ENCODE measurements at places on chromosomes 11 and 22.

- DNase-seq, result no peak
Observed at GRCh38 chr11:130740819-130741218, 175.5 kb downstream of the SNX19 start.

GRCh38 chr22:32542677-32543357 is 68.2 kb downstream of the FBXO7 start:
- DNase-seq, result no peak

- no peak for DNase-seq
Observed at GRCh38 chr22:42596336-42596735, 18.3 kb downstream of the POLDIP3 start.

GRCh38 chr11:77833302-77833701 is 12.4 kb downstream of the AAMDC start:
- DNase-seq, result no peak

GRCh38 chr11:128052912-128053641 is 534.3 kb downstream of the ETS1 start:
- DNase-seq, result no peak

DNA sequence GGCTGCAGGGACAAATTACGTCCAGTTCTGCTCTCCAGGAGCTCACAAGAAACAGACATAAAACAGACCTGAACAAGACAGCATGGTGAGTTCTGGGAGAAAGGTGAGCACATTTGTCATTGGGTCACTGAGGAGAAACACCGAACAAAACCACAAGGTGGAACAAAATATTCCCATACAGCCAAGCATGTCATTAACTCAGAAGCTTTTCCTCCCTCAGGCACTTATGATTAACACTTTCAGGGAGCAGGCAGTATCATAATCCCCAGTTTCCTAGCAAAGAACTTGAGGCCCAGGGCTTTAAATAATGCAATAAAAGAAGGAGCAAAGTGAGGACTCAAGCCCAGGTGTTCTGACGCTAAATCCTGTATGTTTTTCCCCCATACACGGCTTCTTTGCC is 43.0 kb downstream of the P4HA3 start:
- DNase-seq, result no peak

- DNase-seq, result no peak
Observed at GRCh38 chr11:21427726-21428125, 758.3 kb downstream of the NELL1 start.

GRCh38 chr22:47210112-47210657 is 447.7 kb downstream of the TBC1D22A start:
- DNase-seq, result peak; percentile 14

GRCh38 chr11:5646139-5646538 is 21.3 kb downstream of the TRIM34 start:
- no peak for DNase-seq

GRCh38 chr11:45017329-45017728 is 66.6 kb upstream of the TP53I11 start:
- DNase-seq, result no peak

GRCh38 chr11:134332189-134332631 is 422 bp downstream of the GLB1L2 start:
- no peak for DNase-seq

- DNase-seq, result no peak
Observed at GRCh38 chr22:23386822-23387580, 193.1 kb downstream of the IGLL1 start.

DNA sequence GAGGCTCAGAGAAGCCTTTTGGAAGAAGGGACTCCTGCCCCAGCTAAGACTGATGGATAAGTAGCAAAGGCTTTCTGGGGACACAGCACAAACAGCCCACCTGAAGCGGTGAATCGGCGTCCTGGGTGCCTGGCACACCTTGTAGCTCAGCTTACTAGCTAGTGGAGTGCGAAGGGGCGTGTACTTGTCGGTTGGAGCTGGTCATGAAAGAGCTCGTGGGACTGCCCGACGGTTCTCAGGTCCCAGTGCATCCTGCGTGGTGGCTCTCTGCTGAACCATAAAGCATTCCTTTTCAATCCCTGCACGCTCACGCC is 690 bp upstream of the UVRAG start:
- DNase-seq, result no peak

DNA sequence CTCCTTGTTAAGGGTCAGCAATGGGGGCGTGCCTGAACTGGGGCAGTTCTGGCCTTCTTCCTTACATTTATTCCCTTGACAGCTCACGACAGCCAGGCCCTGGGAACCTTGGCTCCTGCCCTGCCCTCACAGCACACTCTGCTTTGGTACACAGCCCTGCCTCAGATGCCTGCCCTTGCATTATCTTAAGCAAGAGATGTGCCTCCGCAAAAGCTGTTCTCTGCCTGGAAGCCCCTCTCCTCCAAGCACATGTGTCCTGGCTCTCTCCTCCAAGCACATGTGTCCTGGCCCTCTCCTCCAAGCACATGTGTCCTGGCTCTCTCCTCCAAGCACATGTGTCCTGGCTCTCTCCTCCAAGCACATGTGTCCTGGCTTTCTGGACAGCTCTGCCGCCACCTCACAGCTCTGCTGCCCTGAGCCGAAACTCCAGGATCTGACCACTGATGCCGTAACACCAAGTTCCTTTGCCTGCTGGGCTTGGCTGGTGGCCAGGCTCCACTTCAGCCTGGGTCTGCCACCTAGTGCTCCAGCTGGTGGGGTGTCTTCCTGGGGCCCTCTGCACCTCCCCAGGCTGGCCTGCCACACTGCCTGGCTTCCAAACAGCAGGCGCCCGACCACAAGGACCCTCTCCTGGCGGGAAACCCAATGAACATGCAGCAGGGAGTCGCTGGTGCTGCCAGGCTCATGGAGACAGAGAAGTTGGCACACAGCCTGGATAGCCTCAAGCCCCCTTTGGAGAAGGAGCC is 53.0 kb downstream of the SCUBE1 start:
- DNase-seq, result no peak

- no peak for DNase-seq
Observed at GRCh38 chr11:27120211-27120610, 79.6 kb downstream of the BBOX1 start.

- DNase-seq, result no peak
Observed at GRCh38 chr11:33941637-33942160, 49.8 kb upstream of the LMO2 start.

- DNase-seq, result no peak
Observed at GRCh38 chr11:86885311-86885710, 69.9 kb downstream of the FZD4 start.

- DNase-seq, result peak; percentile 68
Observed at GRCh38 chr22:37604875-37605274, 3.8 kb upstream of the GGA1 start.

GRCh38 chr11:94046796-94047195 is 25.6 kb downstream of the HEPHL1 start:
- DNase-seq, result no peak

DNA sequence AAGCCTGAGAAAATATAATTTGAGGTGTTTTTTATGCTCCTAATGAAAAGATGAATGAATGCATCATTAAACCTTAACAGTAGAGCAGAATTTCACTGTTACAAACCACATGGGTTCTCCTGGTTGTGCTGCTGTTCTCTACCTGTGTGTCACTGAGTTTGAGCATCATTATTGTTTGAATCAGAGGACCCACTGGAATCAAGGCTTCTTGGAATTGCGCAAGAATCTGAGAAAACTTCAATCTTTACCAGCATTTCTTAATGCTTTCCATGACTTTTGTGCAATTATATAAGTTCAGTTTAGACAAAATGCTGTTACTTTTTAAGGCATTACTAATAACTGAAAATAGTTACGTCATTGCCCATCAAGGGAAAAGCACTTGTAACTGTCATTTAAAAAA is 18.8 kb upstream of the RBX1 start:
- DNase-seq, result no peak

DNA sequence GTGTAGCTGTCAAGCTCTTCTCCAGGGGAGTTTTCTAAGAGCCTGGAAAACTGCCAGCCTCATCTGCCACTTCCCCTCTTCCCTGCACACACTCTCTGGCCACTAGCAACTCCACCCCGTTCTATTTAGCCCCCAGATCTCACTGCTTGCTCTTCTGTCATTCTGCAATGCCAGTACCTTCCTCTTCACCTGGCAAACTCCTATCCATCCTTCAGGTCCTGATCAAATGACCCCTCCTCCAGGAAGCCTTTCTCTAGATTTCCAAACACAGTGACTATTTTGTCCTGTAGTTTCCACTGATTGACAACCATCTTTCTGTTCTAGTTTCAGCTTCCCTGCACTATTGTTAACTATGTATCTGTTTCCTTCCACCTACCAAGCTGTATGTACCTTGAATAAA is 437.7 kb downstream of the SOX6 start:
- no peak for DNase-seq

GRCh38 chr22:46374663-46375474 is 39.4 kb downstream of the TRMU start:
- no peak for DNase-seq

- DNase-seq, result peak; percentile 58
Observed at GRCh38 chr11:118306556-118306955, 2.0 kb downstream of the CD3E start.

GRCh38 chr11:76640501-76640900 is 30.0 kb downstream of the LRRC32 start:
- peak; percentile 10 for DNase-seq

GRCh38 chr22:43526946-43527345 is 115.1 kb downstream of the MPPED1 start:
- no peak for DNase-seq

DNA sequence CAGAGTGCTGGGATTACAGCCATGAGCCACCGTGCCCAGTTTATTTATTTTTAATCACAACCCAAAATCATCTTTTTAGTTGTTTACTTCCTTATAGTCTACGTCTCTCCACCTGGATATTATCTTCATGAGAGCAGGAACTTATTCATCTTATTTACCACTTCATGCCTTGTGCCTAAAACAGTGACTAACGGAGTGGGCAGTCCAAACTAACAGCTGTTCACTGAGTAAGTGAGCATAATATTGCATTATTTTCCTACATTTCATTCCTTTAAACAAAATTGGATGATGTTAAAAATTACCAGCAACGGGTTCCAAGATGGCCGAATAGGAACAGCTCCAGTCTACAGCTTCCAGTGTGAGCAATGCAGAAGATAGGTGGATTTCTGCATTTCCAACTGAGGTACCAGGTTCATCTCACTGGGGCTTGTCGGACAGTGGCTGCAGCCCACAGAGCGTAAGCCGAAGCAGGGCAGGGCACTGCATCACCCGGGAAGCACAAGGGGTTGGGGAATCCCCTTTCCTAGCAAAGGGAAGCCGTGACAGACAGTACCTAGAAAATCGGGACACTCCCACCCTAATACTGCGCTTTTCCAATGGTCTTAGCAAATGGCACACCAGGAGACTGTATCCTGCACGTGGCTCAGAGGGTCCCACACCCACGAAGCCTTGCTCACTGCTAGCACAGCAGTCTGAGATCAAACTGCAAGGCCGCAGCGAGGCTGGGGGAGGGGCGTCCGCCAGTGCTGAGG is 14.1 kb downstream of the TMEM123 start:
- DNase-seq, result peak; percentile 40

GRCh38 chr22:30287648-30288418 is 1.5 kb downstream of the CASTOR1 start:
- peak; percentile 91 for DNase-seq

DNA sequence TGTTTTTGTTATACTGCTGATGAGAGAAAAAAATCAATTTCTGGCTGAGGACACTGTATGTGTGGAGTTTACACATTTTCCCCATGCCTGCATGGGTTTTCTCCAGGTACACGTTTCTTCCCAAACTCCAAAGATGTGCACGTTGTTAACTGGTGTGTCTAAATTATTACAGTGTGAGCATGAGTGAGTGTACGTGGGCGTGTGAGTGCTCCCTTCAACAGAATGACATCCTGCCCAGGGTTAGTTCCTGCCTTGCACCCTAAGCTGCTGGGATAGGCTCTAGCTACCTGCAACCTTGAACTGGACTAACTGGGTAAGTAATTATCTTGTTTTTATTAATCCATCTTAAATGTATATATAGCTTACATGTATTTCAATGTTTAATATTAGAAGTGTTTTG is 5.5 kb downstream of the NPAT start:
- DNase-seq, result no peak

DNA sequence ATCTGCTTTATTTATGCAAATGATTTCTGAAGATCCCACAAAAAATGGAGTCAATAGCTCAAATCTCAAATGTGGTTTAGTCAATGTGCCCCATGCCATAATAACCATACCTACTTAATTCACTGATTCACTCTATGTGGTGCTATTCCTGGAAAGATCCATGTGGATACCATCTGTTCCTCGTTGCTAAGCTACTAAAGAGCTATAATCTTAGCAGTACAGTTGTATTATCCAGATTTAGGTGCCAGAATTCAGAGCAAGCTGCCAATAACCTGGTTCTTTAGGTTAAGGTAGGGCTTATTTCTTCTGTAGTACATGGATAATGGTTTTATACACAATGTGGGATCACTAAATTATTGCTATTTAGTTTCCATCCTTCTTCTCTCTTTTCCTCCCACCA is 974.7 kb upstream of the CCDC90B start:
- no peak for DNase-seq

DNA sequence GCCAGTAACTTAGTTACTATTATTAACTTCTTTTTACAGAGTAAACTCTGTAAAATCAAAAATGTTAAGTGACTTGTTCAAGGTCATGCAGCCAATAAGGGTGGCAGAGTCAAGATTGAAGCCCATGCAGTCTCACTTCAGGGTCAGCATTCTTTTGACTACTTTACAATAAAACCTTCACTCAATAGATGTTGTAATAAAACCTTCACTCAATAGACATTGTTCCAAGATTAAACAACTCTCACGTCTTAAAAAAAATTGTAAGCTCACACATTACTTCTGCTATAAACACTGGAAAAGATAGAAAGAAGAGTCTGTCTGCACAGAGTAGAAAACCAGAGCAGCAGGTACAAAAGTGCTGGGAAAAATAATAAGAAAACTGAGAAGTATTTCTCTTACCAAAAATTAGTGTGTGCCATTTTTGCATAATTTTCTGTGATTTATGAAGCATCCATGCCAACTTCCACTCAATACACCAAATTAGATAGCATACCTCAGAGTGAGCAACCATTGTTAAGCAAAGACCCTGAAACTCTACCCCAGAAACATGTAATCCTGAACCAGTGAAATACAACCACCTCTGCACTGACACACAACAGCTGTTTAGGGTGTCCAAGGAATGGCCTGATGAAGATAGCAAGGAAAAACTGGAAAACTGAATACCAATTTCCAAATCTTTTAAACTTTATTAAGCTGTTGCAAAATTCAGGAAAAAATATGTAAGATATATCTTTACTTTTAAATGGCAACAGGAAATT is 4.9 kb upstream of the SOX6 start:
- DNase-seq, result no peak

- no peak for DNase-seq
Observed at GRCh38 chr22:41923595-41924276, 2.9 kb downstream of the TNFRSF13C start.

DNA sequence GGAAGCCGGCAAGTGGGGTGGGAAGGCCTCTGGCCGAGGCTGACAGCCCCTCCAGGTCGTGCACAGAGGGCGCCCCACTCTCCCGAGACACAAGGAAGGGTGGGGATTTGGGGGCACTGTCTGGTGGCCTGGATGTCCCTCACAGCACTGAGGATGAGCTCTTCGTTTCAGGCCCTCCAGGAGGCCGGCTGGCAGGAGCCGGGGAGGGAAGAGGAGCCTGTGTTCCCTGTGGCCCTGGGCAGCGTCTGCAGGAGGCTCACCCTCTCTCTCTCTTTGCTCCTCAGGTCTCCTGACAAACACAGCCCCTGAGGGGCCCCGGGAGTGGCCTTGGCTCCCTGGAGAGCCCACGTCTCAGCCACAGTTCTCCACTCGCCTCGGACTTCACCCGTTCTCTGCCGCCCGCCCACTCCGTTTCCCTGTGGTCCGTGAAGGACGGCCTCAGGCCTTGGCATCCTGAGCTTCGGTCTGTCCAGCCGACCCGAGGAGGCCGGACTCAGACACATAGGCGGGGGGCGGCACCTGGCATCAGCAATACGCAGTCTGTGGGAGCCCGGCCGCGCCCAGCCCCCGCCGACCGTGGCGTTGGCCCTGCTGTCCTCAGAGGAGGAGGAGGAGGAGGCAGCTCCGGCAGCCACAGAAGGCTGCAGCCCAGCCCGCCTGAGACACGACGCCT is 1078.0 kb downstream of the BRD1 start:
- DNase-seq, result peak; percentile 9

Data from activated CD4-positive, alpha-beta memory T cell treated with anti-CD3 and anti-CD28 coated beads, Interleukin-2, amount 10 ng/mL, durations not matched to agents 7 days and 5 days (primary cell).